Endothelial cell of umbilical vein (primary cell): ENCODE measurements at places on chromosomes 16 and 17.

DNA sequence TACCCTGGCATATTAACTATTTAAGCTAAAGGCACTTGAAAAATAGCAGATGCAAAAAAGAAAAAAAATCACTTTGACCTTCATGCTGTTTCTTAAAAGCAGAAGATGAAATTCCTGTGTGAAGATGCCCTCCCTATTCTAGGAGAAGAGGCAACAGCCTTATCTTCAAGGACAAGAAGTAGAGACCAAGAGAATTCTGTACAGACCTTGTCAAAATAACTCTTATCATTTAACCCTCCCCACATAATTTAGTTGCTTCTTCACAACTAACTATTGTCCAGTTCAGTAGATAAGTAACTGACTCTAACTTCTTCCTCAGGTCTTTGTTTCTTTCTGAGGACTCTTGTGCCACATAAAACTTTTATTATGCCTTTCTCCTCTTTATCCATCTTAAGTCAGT is 72.0 kb upstream of the MARCHF10 start:
- H3K36me3 ChIP-seq = no peaks in the 10 kb centered on the region
- no peak for DNase-seq
- peaks cover 14% of the 10 kb centered on the region for H3K4me1 ChIP-seq
- no peaks in the 10 kb centered on the region for H3K27me3 ChIP-seq
- H3K27ac ChIP-seq = no peak overlapping the region

DNA sequence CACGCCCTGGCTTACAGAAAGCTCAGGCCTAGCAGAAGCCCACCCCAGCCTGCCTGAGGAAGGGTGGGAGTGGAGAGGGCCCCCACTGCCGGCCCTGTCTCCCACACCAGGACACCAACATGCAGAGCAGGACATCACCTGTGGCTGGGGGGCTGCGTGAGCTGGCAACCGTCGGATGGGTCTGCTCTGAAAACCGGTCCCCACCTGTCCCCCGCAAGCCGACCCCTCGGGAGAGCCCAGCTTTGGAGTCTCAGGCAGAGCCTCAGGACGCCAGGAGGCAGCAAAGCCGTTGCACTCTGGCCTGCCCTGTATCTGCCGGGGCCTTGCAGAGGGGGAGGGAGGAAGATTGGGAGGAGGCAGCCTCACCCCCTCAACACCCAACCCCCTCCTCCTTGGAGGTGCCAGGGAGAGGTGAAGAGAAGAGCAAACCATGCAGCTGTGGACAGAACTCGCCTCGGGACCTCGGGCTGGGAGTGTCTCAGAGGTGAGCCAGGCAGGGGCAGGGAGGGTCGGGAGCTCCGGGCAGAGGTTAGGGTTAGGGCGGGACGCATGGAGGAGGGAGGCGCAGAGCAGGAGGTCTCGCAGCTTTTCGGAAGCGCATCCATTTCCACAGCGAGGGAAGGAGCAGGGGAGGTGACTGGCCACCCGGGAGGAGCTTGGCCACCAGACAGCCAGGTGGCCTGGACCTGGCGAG is 30.4 kb upstream of the ZC3H18 start:
- peaks cover 11% of the 10 kb centered on the region for H3K27me3 ChIP-seq
- no peak for DNase-seq
- H3K4me3 ChIP-seq = no peak overlapping the region
- no peak overlapping the region for H3K27ac ChIP-seq

- H3K4me1 ChIP-seq = peaks cover 3% of the 10 kb centered on the region
- H3K27ac ChIP-seq = no peak overlapping the region
- no peak overlapping the region for H3K4me3 ChIP-seq
Measured at GRCh38 chr17:74452033-74452840, 14.2 kb upstream of the CD300A start.

- H3K27ac ChIP-seq = no peak overlapping the region
- peaks cover 7% of the 10 kb centered on the region for H3K4me1 ChIP-seq
- no peak overlapping the region for H3K4me3 ChIP-seq
- H3K27me3 ChIP-seq = no peaks in the 10 kb centered on the region
- no peaks in the 10 kb centered on the region for H3K36me3 ChIP-seq
- DNase-seq = no peak
Measured at GRCh38 chr17:64698725-64699124, 36.6 kb upstream of the SMURF2 start.

DNA sequence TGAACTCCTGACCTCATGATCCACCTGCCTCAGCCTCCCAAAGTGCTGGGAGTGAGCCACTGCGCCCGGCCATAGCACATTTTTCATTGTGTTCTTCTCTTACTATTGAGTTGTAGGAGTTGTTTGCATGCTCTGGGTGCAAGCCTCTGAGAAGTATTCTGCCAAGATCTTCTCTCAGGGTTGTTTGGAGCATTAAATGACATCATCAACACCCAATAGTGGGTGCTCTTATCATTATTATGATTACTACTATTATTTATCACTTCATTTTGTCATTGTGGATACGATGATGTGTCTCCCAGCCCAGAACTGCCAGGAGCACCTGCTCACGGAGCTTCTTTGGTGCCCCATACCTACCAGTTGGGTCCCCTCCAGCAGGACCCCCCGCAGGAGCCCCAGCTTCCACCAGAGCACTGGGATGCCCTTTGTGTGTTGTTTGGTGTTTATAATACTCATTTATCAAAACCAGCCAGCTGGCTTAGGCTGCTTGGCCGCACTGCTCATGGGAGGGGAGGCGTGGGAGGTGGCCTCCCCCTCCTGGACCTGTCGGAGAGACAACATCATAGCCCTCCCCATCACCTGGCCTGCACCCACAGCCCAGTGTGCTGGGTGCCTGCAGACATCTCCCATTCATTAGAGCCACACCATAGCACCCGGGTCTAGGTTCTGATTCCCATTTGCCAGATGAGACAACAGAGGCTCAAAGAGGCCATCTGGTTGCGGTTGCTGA is 12.9 kb upstream of the MAP2K3 start:
- no peaks in the 10 kb centered on the region for H3K36me3 ChIP-seq
- no peak overlapping the region for H3K4me3 ChIP-seq
- H3K4me1 ChIP-seq = peaks cover 11% of the 10 kb centered on the region
- no peak overlapping the region for H3K27ac ChIP-seq
- no peaks in the 10 kb centered on the region for H3K27me3 ChIP-seq
- no peak for DNase-seq

DNA sequence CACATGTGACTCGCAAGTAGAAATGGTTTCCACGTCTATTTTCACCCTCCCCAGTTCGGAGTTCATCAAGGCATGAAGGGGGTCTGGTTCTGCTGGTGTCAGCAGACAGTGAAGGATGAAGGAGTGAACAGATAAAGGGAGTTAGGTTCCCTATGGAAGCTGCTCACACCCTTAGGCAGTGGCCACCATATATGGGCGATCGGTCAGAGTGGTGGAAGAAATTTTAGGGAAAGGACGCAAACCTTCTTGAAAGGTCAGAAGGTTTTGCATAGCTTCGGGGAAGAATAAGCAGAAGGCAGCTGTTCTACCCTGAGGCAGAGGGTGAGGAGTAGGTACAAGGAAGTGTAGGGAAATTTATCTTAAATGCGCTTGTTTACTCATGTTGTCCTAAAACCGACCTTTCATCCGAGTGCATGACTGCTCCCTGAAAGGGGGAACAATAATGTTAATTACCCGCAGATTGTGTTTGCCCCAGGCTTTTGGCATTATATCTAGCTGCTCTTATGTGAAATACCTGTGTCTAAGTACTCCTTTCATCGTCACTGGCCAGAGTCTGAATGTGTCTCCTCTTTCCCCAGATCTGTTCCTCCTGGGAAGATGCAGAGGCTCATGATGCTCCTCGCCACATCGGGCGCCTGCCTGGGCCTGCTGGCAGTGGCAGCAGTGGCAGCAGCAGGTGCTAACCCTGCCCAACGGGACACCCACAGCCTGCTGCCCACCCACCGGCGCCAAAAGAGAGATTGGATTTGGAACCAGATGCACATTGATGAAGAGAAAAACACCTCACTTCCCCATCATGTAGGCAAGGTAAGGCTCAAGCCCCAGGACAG is 12.5 kb downstream of the CDH5 start:
- H3K36me3 ChIP-seq = peaks cover 36% of the 10 kb centered on the region
- DNase-seq = no peak
- peak overlapping the region; percentile 96 for H3K27ac ChIP-seq
- H3K4me1 ChIP-seq = peaks cover 86% of the 10 kb centered on the region

DNA sequence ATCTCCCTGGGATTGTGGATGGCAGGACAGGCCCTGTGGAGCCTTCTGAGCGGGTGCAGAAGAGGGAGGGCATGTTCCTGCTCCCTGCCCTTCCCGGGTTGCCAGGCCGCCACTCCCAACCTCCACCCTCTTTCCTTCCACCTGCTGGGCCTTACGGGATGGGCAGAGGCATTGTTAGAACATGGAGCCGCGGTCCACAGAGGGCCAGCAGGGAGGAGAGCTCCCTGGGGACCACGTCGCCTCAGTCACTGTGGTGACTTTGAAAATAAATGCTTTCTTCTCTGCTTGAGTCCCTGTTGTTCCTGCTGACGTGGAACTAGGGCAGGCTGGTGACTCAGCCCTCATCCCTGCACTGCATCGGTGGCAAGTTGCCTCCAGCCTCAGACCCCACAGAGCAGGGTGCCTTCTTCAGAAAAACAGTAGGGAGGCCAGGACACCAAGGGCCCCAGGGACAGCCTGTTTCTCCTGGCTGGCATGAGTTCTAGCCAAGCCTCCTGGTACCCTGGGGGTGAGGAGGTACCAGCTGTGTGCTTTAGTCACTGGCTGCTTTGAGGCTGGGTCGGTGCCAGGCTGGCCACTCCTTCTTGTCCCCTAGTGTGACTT is 224.9 kb downstream of the SEC14L1 start:
- peaks cover 9% of the 10 kb centered on the region for H3K4me1 ChIP-seq
- no peaks in the 10 kb centered on the region for H3K36me3 ChIP-seq
- H3K27ac ChIP-seq = no peak overlapping the region
- H3K27me3 ChIP-seq = no peaks in the 10 kb centered on the region
- peak; percentile 33 for DNase-seq
- no peak overlapping the region for H3K4me3 ChIP-seq

DNA sequence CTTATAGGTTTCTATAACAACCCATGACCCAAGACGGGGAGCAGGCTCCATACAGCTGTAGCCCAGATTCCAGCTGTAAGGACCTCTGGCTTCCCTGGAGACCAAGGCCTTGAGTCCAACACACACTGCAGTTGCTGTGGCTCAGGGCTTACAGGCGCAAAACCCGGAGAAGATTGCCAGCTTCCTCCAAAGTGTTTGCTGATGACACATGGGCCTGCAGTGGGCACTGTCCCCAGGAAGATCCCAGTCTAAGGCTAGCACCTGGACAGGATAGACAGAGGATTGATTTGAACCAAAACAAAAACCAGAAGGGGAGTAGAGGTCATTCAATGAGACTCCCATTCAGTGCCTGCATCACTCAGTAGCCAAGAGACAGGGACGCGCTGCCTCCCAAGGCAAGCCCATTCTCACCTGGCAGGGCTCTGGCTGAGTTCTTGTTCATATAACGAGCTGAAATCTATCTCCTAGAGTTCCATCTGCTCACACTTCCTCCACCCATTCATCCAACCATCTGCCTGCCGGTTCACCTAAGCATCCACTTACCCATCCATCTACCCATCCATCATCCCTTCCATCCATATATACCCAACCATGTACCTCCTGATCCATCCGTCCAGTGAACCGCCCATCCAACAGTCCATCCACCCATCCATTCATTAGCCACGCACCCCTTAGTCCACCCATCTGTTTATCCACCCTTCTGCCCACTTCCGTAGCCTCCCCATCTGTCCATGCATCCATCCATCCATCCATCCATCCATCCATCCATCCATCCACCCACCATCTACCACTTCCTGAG is 10.2 kb downstream of the RAB11FIP4 start:
- no peak for DNase-seq
- H3K36me3 ChIP-seq = no peaks in the 10 kb centered on the region
- H3K4me3 ChIP-seq = no peak overlapping the region
- H3K27me3 ChIP-seq = no peaks in the 10 kb centered on the region
- H3K4me1 ChIP-seq = no peaks in the 10 kb centered on the region
- H3K27ac ChIP-seq = no peak overlapping the region

DNA sequence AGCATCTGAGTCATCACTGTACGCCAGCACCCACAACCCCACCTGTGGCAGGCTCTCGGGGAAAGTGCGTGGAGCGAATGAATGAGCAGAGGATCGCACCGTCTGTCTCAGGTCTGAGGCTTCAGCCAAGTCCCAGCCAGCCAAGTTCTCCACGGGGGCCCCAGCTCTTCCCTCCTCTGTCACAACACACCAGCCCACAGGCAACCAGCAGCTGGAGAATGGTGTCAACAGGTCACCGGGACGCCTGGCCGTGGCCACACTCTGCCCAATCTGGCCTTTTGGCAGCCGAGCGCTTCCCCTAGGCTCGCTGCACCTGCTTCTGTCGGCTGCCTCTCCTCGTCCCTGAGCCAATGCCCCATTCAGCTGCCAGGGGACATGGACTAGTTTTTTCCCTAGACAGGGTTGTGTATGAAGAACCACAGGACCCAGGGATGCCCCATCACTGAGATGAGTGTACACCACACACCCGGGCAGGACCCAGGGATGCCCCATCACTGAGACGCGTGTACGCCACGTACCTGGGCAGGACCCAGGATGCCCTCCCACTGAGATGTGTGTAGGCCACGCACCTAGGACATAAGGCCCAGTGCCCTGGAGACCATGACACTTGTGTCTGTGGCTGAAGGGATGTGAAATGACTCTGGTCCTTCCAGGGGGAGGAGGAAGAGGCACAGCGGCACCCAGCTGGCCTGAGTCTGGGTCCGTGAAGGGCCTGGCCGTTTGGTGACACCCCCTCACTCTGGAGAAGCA is 52.8 kb downstream of the ABR start:
- H3K4me1 ChIP-seq = peaks cover 13% of the 10 kb centered on the region
- H3K27ac ChIP-seq = no peak overlapping the region
- no peaks in the 10 kb centered on the region for H3K27me3 ChIP-seq
- no peak overlapping the region for H3K4me3 ChIP-seq

GRCh38 chr16:6131526-6132050 is 1034.0 kb upstream of the EEF2KMT start:
- H3K27ac ChIP-seq = no peak overlapping the region
- no peak overlapping the region for H3K4me3 ChIP-seq
- H3K36me3 ChIP-seq = no peaks in the 10 kb centered on the region
- DNase-seq = no peak
- H3K27me3 ChIP-seq = no peaks in the 10 kb centered on the region

- H3K4me3 ChIP-seq = no peak overlapping the region
- peaks cover 18% of the 10 kb centered on the region for H3K27me3 ChIP-seq
- DNase-seq = no peak
- no peaks in the 10 kb centered on the region for H3K36me3 ChIP-seq
- H3K4me1 ChIP-seq = no peaks in the 10 kb centered on the region
Measured at GRCh38 chr17:32256012-32256700, 9.5 kb upstream of the RHBDL3 start.
